ENCODE measurements at places on chromosomes 6 and 20. TPM values are rescaled to one million over a fixed set of nuclear protein-coding genes. Genes with fewer than 3 reads are reported as not detected.

The LBP gene
- total RNA-seq: not detected

The ZBTB9 gene
- 8.0 TPM for total RNA-seq

The DNAH8 gene
- total RNA-seq: 0.97 TPM

The CYP39A1 gene
- not detected for total RNA-seq

The BICRAL gene
- 7.1 TPM for total RNA-seq

The GMPR gene
- total RNA-seq: 36.3 TPM

The FBXO30 gene
- total RNA-seq: 10.4 TPM

The VGLL2 gene
- not detected for total RNA-seq

The HLA-DQB2 gene
- not detected for total RNA-seq

The ADTRP gene
- 3.3 TPM for total RNA-seq

The MYH7B gene
- not detected for total RNA-seq
